ENCODE measurements at places on chromosomes 12 and 14. TPM values are rescaled to one million over a fixed set of nuclear protein-coding genes. Genes with fewer than 3 reads are reported as not detected.
A peak's percentile ranks its signal among the peaks of the same experiment; 100 is the strongest.

The PIWIL1 gene
- not detected for total RNA-seq

DNA sequence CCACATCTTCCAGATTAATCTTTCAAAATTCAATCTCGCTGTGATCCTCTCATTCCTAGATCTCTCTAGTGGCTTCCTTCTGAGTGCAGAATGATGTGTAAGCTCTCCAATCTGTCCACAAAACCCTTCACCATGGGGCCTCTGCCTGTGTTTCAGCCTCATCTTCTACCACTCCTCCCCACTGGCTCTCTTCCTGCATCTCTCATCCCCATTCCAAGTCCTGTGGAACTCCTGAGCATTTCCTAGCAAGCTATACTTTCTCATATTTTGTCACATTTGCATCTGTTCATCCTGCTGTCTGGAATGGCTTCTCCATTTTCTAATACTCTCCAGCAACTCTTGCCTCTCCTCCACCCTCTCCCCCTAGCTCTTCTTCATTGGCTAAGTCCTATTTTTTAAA, 242.0 kb upstream of the DAAM1 start:
- DNase-seq, result no peak

The CLEC4C gene
- total RNA-seq, result not detected

- no peak for DNase-seq
Measured at GRCh38 chr14:72264716-72265115, 332.5 kb downstream of the RGS6 start.

The ZDHHC22 gene
- under 0.01 TPM for total RNA-seq

GRCh38 chr12:107783406-107784376, 9.2 kb downstream of the ASCL4 start:
- no peak for DNase-seq

The ABCD2 gene
- total RNA-seq, result not detected

DNA sequence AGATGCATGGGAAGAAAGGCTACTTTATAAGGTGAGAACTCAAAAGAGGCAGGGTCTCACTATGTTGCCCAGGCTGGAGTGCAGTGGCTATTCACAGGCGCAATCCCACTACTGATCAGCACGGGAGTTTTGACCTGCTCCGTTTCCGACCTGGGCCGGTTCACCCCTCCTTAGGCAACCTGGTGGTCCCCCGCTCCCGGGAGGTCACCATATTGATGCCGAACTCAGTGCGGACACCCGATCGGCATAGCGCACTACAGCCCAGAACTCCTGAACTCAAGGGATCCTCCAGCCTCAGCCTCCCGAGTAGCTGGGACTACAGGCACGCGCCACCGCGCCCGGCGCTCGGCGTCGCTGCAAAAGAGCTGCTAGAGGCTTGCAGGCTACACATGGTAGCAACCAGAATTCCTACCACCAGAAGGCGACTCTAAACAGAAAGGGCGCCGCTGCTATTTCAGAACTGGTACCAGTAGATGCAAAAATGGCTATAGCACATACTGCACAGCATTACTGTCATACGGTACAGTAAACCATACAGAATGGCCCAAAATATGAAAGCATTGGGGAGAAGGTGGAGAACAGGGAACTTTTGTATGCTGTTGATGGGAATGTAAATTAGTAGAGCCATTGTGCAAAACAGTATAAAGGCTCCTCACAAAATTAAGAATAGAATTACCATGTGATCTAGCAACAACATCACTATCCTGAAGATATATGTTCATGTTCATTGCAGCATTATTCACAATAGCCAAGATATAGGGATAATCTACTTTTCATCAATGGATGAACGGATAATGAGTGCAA, 1.2 kb upstream of the NEMF start:
- DNase-seq, result peak; percentile 48

GRCh38 chr14:79809849-79810612, 401.3 kb downstream of the DIO2 start:
- DNase-seq, result no peak

The EPYC gene
- not detected for total RNA-seq

DNA sequence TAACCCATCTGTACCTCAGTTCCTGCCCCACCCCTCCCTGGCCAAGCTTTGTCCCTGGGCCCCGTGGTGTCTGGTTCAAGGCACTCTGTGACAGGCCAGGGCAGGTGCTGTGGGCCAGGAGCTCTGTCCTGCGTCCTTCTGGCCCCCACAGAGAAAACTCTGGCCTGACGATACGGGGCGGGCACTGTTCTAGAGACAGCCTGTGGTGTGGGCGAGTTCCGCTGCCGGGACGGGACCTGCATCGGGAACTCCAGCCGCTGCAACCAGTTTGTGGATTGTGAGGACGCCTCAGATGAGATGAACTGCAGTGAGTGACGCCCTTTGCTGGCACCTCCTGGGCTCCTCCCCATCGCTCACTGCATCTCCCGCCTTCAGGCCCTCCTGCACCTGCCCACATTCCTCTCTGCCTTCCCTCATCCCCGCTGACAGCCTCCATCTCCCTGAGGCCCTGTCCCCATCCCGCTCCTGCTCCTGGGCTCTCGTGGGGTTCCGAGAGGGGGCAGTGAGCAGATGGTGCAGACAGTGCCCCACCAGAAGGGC, 22.8 kb upstream of the NXPH4 start:
- DNase-seq, result no peak

GRCh38 chr14:100115236-100115635, 44.2 kb downstream of the DEGS2 start:
- DNase-seq, result no peak

The RAB3IP gene
- total RNA-seq, result 19.7 TPM
